ENCODE measurements at places on chromosomes 4 and X.

GRCh38 chr4:84258905-84259830 is 239.9 kb downstream of the NKX6-1 start:
- peak; percentile 4 for DNase-seq

GRCh38 chrX:150032742-150033141 is 94.5 kb upstream of the EOLA2 start:
- DNase-seq: no peak

- no peak for DNase-seq
These were observed 146.4 kb downstream of the AMMECR1 start for GRCh38 chrX:110171442-110171841.

DNA sequence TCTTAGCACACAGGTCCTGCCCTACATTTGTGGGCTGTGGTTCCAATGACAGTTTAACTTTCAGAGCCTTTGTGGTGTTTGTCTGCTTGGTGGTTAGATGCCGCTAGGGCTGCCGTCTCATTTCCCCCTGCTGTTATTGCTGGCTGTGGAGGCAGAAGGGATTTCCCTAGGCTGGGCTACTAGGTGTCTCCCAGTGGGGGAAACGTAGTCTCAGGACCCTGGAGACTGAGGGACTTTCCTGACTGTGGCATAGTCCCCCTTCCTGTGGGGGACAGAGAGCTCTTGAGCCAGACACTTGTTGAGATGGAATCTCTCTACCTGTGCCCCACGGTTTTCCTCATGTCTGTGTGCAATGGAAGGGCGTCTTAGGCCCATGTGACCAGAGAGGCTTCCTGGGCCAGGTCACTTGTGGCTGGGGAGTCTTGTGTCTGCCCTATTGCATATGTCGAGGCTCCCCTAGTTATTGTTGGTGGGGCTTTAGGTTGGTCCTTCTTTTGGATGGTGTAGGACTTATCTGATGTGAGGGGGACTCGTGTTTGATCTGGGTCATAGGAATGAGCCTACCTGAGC is 68.2 kb downstream of the ARHGAP10 start:
- DNase-seq: no peak

GRCh38 chr4:121574618-121575017 is 122.2 kb downstream of the ANXA5 start:
- no peak for DNase-seq

- peak; percentile 24 for DNase-seq
These were observed 20.6 kb upstream of the TEC start for GRCh38 chr4:48290146-48290772.

- DNase-seq: no peak
These were observed 119.9 kb upstream of the HS3ST1 start for GRCh38 chr4:11548597-11549082.

DNA sequence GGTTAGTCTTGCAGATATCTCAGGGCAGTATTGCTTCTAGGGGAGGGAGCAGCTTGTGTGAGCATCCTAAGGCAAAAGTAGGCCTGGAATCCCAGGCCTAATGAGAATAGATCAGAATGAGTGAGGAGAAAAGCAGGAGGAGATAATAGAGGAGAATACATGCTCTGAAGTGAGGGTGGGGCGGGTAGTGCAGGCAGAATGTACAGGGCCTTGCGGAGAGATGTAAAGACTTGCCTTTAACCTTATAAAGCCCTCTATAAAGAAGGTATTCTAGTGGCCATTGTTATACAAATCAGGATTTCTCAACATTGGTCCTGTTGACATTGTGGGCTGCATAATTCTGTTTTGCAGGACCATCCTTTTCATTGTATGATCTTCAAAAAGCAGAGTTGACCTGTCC is 855.3 kb downstream of the PCDH7 start:
- DNase-seq: no peak

DNA sequence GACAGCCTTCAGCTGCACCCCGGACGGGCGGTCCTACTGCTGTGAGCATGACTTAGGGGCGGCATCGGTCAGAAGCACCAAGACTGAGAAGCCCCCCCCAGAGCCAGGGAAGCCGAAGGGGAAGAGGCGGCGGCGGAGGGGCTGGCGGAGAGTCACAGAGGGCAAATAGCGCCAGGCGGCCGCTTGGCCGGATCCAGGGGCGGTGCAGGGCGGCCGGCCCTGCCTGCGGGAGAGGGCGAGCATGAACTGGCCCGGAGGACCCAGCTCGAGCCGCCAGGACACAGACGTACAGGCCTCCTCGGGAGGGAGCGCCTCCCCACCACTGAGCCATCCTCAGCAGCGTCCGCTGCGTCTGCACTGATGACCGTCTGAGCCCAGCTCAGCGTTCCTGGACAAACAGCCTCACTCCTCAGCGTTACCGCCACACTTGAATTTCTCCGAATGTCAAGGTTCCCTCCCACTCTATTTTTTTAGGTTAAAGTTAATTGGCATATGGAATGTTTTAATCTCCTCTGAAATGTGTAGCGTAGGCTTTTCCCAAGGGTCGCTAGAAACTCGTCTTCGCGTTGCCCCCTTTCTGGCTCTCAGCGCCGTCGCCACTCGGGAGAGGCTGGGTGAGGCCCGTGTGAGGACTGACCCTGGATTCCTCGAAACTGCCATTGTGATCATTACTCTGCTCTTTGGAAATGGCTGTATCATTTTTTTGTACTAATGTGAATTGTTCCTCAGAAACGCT is 29.9 kb downstream of the NELFA start:
- no peak for DNase-seq

- no peak for DNase-seq
These were observed 392.2 kb downstream of the PPP1R2C start for GRCh38 chrX:42385730-42386129.

DNA sequence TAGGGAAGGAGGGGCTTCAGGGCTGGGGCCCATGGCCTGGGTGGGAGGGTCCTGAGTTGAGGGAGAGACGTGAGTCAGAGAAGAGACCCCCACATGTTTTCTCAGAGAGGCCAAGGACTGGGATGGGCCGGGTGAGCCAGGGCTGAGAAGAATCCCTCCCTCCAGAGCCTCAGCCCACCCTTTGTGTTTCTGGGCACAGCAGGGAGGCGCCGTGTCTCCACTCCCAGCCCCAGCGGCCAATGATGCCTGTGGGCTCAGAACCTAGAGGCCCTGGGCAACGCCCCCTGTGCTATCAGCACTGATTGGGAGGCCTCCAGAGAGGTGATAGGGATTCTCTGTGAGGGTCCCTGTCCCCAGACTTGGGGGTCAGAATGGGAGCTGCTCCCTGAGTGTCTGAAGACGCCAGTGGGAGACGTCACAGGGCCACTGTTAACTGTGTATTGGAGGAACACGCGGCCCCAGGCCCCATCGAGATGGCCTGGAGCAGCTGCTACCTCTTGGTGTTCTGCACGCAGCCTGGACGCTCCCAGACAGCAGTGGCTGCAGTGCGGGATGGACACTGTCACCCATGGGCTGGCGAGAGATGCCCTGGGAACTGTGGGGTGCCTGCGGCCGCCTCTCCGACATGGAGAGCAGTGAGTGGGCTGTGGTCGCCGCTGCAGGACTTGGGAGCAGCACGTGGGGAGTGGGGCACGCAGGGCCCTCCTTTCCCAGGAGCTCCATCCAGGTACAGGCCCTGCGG is 8.5 kb downstream of the FGFRL1 start:
- DNase-seq: no peak

- no peak for DNase-seq
These were observed 62.6 kb downstream of the C4orf46 start for GRCh38 chr4:158609116-158609515.

DNA sequence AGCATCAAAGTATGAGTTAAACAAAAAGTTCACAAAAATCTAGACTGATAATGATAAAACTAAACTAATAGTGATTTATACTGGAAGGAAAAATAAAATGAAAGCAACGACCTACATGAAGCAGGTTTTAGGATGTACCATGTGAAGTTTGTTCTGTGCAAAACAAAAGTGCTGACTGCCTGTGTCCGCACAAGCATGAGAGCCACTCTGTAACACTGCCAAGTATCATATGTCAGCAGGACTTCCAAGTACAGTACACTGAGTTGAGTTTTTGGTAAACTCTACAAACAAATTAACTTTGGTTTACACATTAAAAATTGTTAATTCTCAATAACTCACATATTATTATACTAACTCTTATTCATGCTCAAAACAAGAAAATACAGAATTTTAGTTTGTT is 459.0 kb downstream of the PDGFC start:
- no peak for DNase-seq

DNA sequence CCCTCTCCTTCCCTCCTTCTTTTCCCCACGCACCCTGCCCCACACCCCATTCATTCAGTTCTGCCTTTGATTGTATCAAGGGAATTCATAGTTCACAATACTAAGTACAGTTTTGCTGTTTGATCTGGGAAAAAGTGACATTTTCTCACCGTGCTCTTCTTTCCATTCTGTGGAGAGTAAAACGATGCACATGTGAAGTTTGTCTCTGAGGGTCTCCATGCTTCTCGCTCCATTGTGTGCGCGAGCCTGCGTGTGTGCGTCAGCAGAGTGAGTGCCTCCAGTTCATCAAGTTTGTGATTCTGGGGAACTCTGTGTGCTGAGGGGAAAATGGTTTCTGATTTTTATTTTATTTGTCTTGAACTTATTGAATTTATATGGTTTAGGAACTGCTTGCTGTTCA is 1.9 kb downstream of the STK26 start:
- no peak for DNase-seq

DNA sequence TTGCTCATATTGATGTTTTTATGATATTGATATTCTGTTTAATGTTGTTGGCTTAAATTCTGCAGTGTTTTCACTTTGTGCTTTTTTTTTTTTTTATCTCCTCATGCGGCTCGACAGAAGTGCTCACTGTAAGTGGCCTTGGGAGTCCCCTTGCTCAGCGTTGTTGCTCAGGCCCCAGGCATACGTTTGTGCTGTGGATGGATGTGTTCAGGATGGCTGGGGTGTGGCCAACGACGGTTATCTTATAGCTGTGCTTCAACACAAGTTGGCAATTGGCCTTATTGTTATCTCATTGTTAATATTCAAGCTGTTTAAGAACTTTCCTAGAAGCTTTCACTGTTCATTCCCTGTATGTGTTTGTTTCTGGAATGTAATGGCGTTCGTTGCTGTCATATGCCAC is 36.4 kb upstream of the CLCN4 start:
- no peak for DNase-seq

GRCh38 chrX:120999413-120999812 is 13.9 kb upstream of the CT47A1 start:
- DNase-seq: no peak

- DNase-seq: no peak
These were observed 149.4 kb downstream of the PDGFRA start for GRCh38 chr4:54378461-54378860.

GRCh38 chrX:106401965-106402559 is 209.7 kb upstream of the RADX start:
- DNase-seq: no peak

DNA sequence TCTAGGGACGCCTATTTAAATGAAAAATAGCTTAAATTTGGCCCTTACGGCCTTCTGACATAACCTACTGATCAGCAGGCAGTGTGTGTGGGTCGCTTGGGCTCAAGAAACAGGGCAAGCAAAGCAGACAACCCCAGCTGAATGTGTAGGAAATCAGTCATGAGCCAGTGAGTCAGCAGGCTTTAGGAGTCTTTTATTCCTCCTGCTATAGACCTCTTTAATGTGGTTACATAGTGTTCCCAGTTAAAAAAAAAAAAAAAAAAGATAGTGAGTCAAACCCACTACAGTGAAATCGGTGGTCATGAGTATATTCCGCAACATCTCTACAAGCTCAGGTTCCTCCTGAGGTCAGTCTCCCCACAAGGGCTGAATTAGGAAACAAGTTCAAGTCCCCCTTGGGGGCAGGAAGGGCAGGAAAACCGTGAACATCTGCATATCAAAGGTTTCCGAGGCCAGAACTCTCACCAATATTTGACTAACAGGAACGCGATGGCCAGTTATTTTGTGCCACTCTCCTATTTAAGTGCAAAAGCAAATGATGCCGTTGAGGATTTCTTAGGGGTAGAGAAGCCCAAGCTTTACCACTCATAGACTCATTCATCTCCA is 32.7 kb downstream of the ACSL1 start:
- no peak for DNase-seq

GRCh38 chr4:152620915-152621314 is 58.9 kb downstream of the TMEM154 start:
- DNase-seq: no peak

DNA sequence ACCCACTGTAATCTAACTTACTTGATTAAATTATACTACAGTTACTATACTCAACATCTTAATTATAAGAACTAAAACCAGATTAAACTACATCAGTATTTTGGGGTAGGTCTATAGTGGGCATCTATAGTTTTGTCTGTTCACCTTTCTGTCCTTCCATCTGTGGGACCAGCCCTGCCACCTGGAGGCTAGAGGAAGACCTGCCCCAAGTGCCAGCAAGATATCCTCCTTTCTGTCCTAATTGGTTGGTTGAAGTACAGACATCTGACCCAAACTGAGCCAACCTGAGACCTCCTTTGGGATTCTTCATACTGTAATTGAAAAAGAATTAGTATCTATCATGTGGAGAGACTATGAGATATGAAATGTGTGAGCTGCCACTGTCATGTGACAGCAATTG is 172.2 kb upstream of the TLL1 start:
- DNase-seq: no peak

DNA sequence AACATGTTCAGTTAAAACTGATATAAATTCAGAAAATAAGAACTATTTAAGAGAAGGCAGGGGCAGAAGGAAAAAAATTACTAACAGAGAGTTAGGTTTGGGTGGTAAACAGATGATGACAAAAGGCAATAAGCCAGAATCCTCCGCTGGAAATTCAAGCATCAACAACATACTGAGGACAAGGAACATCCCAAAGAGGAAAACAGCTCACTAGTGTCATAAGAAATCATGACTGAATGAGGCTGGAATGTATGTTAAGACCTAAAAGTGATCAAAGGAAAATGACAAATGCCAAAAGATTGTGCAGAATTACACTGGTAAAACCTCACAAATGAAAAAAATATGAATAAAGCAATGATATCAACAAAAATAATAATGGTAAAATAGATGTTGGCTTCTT is 88.4 kb downstream of the WDFY3 start:
- no peak for DNase-seq

- DNase-seq: no peak
These were observed 69.7 kb downstream of the SPIN4 start for GRCh38 chrX:63281465-63281864.

DNA sequence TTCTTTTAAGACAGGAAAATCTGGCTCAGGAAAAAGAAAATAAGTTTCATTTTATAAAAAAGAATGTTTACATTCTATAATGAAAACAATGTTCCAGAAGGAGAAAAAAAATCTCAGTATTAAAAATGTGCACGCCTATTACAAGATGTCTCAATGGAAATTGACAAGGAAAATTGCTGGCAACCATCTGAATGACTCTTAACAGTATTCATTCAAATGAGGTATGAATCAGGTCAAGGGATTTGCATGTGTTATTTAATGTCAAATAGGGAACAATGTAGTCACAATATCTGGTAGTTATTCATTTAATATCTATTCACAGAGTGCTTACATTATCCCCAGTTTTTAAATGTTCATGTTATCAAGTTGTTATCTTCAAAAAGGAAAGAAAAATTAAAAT is 208.4 kb upstream of the TRAM1L1 start:
- no peak for DNase-seq

DNA sequence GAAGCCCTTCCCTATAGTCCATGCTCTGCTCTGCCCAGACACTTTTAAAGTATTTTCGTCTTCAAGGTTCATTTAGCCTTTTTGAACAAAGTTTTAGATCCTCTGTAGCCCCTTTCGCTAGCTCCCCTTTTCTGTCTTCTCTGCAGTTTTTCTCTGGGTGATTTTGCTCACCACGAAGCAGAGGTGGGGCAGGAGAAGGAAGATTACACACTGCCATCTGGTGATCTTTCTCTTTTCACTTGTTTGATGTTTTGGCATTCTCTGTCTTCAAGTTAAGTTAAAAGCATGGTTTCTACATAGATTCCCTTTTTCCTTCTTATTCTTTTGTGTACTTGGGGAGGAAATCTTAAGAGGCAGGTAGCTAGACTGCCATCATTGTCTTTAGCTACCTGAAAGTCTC is 43.9 kb downstream of the CC2D2A start:
- no peak for DNase-seq
